ENCODE measurements at places on chromosomes 12 and 14.

- DNase-seq, result no peak
Measured at GRCh38 chr14:94177806-94178205, 3.7 kb downstream of the PPP4R4 start.

DNA sequence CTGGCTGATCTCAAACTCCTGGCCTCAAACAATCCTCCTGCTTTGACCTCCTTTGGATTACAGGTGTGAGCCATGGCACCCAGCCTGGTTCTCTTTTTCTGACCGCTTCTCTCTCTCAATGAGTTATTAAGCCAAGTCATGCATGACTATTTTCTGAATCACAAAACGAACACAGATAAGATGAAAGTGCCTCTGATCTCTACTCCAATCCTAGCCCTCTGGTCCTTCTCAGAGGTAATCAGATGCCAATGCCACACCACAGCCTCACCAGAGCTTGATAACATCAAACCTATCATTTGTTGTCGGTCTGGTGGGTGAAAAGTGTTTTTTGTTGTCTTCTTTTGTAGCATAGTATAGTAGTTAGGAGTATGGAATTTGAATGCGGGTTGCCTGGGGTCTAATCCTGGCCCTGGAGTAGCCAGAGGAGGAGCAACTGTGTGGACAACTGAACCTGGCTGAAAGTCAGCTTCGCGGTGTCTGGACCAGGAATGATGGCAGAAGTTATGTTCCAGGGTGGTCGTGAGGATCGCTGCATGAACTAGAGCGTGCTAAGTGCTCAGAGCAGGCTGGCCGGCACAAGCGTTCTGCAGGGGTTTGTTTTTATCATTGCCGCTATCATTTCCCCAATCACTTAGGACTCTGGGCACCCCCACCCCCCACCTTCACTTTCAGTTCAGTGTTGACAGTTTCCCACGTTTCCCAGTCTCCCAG is 77.9 kb downstream of the SPRING1 start:
- DNase-seq, result no peak

- DNase-seq, result no peak
Measured at GRCh38 chr14:35786856-35787255, 22.2 kb downstream of the RALGAPA1 start.

- no peak for DNase-seq
Measured at GRCh38 chr14:77883847-77884238, 83.9 kb downstream of the ADCK1 start.

DNA sequence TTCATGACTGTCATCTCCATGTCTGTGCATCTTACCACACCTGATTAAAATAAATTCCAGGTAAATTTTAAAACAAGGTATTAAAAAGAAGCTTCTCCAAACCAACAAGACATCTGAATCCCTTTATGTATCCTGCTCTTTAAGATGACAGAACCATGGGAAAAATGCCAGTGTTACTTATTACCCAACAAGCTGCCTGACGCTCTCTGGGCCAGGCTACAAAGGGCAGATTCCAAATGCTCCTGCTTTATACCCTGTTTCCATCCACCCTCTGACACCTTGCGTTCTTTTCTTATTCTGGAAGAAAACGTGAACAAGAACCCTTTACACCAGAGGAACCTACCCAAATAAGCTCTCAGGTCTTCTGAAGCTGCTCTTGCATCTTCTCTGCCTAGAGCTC is 70.7 kb downstream of the SLC8A3 start:
- no peak for DNase-seq

DNA sequence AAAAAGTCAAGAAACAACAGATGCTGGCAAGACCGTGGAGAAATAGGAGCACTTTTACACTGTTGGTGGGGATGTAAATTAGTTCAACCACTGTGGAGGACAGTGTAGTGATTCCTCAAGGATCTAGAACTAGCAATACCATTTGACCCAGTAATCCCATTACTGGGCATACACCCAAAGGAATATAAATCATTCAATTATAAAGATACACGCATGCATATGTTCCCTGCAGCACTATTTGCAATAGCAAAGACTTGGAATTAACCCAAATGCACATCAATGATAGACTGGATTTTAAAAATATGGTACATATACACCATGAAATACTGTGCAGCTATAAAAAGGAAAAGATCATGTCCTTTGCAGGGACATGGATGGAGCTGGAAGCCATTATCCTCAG is 18.0 kb upstream of the CATSPERB start:
- DNase-seq, result no peak

DNA sequence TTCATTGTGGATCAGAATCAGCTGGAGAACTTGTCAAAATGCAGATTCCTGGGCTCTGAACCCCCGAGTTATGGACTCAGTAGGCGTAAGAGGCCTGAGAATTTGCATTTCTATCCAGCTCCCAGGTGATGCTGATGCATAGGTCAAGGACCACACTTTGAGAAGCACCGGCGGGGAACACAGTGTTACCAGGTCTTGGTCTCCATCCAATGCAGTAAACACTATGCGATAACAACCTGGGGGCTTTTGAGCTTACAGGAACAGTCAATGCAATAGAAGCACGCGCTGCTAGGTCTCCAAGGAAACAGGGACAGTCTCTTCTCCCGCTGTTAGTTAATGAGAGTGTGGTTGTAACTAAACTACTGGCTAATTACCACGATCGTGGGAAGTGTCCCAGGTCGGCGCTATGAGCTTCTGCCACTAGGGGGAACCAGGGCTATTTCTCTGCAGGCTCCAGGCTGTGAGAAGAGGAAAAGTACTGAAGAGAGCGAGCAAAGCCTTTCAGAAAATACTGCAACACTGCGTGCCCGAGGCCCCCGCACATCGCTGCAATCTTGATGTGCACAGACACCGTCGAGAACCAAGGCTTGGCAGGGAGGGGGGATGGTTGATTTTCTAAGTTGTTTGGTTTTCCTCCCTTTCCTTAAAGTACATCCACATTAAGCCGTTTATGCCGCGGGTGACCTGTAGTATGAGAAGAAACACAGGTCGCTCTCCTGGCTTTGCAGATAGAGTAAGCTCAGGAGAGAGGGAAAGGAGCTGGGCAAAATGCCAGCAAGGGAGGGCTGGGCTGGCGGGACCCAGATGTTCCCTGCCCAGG is 52.0 kb upstream of the KCNA1 start:
- DNase-seq, result peak; percentile 69

DNA sequence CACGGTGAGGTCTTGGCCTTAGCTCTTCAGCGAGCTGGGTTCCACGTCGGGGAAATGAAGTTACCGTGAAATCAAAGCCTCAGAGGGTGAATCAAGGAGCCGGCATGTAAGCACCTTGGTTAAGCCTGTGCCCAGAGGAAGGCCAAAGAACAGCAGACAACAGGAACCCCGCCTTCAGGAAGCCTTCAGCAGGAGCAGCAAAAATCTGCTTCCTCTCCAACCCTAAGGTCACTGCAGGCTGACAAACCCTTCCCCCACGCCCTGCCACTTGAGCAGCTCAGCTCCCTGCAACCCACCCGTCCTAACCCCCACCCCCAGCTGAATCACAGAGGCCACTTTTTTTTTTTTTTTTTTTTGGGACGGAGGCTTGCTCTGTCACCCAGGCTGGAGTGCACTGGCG is 72.9 kb upstream of the LTA4H start:
- peak; percentile 21 for DNase-seq

- DNase-seq, result no peak
Measured at GRCh38 chr14:76727384-76727783, 33.9 kb upstream of the VASH1 start.

GRCh38 chr12:111598637-111599452 is at the start of gene ATXN2:
Gene ATXN2, minus strand, starts transcription at chr12:111599315. Its CDS starts 281 bp downstream, at chr12:111599034.
- DNase-seq, result peak; percentile 65

DNA sequence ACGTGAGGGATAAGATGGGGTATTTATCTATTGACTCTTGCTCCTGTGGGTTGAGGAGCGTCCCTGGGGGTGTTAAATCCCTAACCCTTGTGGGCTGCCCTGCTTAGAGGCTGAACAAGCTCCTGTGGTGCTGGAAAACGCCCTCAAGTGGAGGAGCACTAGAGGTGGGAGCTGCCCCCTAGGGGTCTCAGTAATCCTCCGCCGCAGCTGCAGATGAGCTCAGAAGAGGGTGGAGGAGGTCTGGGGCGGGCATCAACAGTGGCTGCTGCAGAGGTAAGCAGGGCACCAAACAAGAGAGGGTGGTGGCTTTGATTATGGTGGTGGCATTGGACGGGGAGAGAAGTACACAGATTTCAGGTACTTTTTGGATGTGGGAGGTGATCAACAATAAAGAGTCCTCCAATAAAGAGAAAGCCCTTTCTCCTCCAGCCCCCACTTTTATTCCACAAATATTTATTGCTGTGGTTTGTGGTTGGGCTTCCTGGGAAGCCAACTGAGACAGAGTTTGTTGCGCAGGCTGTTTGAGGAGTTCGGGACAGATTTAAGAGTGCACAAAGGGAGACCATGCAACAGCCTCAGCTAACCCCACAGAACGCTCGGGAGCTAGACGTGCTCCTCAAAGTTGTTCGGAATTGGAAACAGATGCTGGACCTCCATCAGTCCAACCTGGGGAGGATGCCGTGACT is 179.9 kb downstream of the ADCK1 start:
- DNase-seq, result no peak

GRCh38 chr14:92039063-92039718 is 668 bp downstream of the TRIP11 start:
- peak; percentile 22 for DNase-seq

- no peak for DNase-seq
Measured at GRCh38 chr12:94271351-94271750, 123.0 kb downstream of the PLXNC1 start.

DNA sequence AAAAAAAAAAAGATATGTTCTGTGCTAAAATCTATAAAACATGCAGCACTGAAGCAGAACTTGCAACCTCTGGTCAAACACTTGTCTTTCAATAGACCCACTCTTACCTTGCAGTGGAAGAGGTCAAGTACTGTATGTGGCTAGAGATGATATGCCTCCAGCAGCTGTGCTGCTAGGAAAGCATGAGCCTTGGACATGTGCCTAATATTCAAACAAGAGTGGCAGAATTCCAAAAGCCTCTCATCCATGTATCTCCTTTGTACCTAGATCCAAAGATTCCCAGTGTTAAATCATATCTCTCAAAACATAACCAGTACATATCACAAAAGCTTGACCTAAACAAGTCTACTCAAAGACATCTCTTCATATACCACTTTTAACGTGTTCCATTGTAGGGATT is 105.0 kb upstream of the CPNE8 start:
- no peak for DNase-seq

GRCh38 chr12:56202366-56202765 is 13.1 kb upstream of the SMARCC2 start:
- DNase-seq, result no peak

GRCh38 chr14:50212726-50213125 is 18.7 kb downstream of the SOS2 start:
- no peak for DNase-seq

DNA sequence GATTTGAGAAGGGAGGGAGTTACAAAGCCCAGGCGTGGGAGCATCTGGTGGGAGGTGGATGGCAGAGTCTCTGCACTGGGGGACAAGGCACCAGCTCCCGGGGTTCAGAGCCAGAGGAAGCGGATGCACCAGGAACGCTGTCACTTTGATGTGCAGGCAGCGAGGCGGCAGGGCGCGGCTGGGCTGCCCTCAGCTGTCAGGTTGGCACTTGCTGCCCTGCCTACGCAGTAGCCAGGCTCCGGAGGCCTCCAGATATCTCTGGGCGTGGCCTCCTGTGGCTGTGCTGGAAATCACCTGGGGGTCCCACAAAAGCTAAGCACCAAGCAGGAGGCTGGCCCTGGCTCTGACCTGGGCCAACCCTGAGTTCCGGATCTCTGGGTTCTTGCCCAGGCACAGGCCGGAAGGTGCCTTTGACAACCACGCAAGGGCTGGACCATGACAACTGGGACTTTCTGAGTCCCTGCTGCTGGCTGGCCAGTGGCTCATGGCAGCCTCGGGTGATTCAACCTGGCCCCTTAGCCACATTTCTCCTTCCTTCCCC is 62.1 kb upstream of the MAP1LC3B2 start:
- DNase-seq, result no peak

- no peak for DNase-seq
Measured at GRCh38 chr12:103043531-103044486, 86.3 kb downstream of the ASCL1 start.

- DNase-seq, result no peak
Measured at GRCh38 chr12:10612984-10613348, 443 bp downstream of the MAGOHB start.

- no peak for DNase-seq
Measured at GRCh38 chr14:24734917-24735500, 101.0 kb upstream of the GZMB start.

- DNase-seq, result no peak
Measured at GRCh38 chr12:87272851-87273250, 756.4 kb downstream of the C12orf50 start.

- no peak for DNase-seq
Measured at GRCh38 chr12:68878846-68879245, 54.1 kb downstream of the CPM start.

- peak; percentile 57 for DNase-seq
Measured at GRCh38 chr14:73633116-73634010, 11.4 kb upstream of the DNAL1 start.

DNA sequence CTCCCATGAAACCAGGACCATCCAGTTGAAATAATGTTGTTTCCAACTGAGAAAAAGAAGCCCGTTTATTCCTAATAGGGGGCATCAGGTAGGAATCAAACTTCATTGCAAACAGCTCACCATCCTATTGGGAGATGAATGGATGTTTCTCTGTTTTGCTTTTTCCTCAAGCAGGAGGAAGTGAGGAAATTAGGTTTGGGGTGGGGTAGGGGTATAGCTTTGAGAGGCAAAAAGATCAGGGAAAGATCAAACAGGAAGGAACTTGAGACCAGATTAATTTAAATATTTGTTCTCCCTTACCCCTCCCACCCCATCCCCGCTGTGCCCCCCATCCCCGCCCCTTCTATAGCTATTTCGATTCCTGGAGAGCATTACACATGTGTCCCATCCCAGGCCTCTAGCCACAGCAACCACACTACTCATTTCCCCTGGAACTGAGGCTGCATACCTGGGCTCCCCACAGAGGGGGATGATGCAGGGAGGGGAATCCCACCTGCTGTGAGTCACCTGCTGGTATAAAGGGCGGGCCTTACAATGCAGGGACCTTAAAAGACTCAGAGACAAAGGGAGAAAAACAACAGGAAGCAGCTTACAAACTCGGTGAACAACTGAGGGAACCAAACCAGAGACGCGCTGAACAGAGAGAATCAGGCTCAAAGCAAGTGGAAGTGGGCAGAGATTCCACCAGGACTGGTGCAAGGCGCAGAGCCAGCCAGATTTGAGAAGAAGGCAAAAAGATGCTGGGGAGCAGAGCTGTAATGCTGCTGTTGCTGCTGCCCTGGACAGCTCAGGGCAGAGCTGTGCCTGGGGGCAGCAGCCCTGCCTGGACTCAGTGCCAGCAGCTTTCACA is at the start of gene IL23A:
TSS of gene IL23A (plus strand) at position 577 of the 850 bp plus-strand sequence. CDS start at position 738, 161 bp downstream.
- peak; percentile 85 for DNase-seq

DNA sequence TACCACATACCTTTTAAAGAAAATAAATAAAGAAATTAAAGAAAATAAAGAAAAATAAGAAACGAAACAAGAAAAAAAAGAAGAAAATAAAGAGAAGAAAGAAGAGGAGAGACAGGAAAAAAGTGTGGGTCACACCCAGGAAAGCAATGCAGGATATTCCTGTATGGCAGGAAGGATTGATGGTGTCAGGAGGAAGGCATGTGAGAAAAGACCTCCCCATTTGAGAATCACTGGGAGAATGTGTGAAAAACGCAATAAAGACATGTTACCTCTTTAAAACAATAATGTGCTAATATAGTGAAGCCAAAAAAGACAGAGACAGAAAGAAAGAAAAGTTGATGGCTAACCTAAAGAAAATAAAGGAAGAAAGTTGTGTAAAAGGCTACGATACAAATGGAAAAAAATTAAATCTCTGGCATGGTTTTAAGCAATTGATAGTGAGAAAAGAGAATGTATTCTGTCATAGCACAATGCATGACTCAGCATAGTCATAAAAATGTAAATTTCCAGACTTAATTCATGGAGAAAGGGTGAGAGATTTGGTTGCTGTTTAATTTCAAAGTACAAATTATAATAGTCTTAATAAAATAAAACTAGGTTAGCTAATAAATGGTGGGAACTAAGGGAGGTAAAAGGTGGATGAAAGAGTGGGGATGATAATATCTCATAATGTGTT is 24.3 kb upstream of the FOXG1 start:
- DNase-seq, result no peak

Measured in activated CD8-positive, alpha-beta memory T cell treated with anti-CD3 and anti-CD28 coated beads, Interleukin-2, amount 50 U/mL, for 4 hours (primary cell).